Upper lobe of left lung (tissue), 6 donors: ENCODE measurements at places on chromosomes 2 and 18.

GRCh38 chr18:2847317-2848246, 776 bp downstream of the EMILIN2 start:
- peak; percentile 88 for DNase-seq

GRCh38 chr2:221064880-221065279, 507.2 kb downstream of the EPHA4 start:
- no peak for DNase-seq

DNA sequence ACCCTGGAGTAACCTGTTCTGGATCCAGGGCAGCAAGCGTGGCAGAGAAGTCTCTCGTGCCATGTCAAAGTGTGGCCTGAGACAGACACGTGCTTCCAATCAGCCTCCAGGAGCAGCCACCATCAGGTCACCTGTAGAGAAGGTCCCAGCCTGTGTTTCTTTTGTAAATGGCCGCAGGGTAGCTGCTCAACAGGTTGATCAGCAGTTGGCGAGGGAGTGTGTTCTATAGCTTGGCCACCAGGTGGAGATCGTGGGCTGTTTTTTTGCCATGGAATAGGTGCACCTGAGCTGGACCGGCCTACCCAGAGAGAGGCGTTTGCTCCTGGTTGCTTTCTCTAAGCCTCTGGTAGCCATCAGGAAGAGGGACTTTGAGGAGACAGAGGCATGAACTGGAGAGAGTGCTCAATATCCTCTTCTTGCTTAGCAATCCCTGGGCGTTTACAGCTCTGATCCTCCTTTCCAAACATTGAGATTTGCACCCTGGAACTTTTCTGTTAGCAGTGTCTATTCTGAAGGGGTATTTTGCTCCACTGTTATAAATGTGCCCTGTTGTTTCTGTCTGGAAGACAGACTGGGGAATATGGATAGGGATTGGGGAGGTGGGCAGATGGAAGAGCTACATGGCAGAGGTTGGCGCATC, 34.2 kb upstream of the EN1 start:
- peak; percentile 63 for DNase-seq

GRCh38 chr2:120396013-120396860, 50.3 kb downstream of the INHBB start:
- peak; percentile 43 for DNase-seq

- peak; percentile 41 for DNase-seq
These were observed 82.3 kb downstream of the STPG4 start for GRCh38 chr2:47072728-47073191.
